Spleen (tissue), 13 donors: ENCODE measurements at places on chromosomes 2 and 18. TPM values are rescaled to one million over a fixed set of nuclear protein-coding genes. Genes with fewer than 3 reads are reported as not detected.

- H3K36me3 ChIP-seq, result no peaks in the 10 kb centered on the region
- H3K4me3 ChIP-seq, result no peak overlapping the region
- DNase-seq, result no peak
- H3K27ac ChIP-seq, result no peak overlapping the region
- H3K27me3 ChIP-seq, result no peaks in the 10 kb centered on the region
These were observed 10.7 kb downstream of the PRKAG3 start for GRCh38 chr2:218820746-218821369.

DNA sequence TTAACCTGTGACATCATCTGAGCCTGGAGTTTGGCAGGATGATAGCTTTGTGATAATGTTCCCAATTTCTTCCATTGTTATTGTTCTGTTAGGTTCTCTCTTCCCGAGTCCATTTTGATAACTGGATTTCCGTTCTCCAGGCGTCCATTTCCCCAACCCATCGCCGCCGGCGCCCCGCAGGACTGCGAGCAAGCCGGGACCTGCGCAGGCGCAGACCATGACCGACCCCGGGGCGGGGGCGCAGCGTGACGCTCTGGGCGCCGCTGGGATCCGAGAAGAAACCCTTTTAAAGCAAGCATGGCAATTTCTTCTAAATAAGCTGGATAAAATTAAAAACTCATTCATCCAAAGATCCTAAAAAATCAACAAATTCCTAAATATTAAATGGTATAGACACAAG lies at the start of gene SLC25A52:
SLC25A52 (minus strand) TSS at position 186 of the 400 bp plus-strand sequence. CDS start 219 bp downstream, outside the sequence.
- H3K27me3 ChIP-seq, result no peaks in the 10 kb centered on the region
- DNase-seq, result no peak
- no peak within 1 kb of the TSS for H3K4me3 ChIP-seq
- no peak within 1 kb of the TSS for H3K27ac ChIP-seq

DNA sequence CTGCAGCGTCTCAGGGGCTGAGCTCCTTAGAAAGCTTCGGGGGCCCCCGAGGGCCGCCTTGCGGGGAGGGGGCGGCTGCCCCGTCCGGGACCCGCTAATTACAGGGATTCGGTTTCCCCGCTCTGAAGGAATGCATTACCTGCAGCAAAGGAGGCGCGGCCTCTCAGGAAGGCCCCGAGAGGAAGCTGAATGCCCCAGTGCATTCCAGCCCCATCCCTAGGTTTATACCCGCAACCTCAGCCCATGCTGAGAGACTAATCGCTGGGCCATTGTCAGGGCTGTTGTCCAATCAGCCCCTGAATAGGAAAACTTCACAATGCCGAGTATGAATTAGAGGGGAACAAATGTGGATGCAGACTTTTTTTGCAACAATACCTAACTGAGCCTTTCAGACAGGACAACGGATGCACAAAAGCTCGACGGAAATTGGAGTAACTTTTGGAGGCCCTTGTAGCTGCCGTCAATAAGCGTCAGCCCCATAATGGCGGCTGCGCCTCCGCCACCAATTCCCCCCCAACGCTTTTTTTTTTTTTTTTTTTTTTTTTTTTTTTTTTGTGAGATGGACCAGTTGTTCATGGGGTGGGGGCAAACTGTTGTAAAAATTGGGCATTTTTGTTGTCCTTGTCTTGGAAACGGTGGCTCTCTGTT lies 138.6 kb upstream of the SIX3 start:
- no peaks in the 10 kb centered on the region for H3K36me3 ChIP-seq
- H3K27ac ChIP-seq, result no peak overlapping the region
- H3K27me3 ChIP-seq, result peaks cover 98% of the 10 kb centered on the region
- DNase-seq, result no peak

DNA sequence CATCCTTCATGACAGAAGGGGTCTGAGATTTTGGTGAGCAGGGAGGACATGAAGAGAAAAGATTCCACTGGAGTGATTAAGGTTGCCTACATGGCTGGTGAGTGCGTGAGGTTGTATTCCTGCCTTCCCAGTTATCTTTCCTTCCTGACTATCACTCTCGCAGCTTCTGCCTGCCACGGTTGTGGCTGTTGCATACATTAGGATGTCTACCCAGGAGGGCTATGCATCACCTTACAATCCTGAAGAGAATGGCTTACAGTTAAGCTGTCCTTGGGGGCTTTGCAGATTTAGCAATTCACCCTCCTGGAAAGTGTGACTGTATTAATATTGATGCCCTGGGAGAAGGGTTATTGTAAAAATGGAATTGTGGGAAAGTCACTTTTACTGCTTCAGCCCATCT lies 571.0 kb downstream of the TSN start:
- no peak overlapping the region for H3K4me3 ChIP-seq
- no peaks in the 10 kb centered on the region for H3K27me3 ChIP-seq

ANKRD30BL gene
- total RNA-seq, result not detected

DNA sequence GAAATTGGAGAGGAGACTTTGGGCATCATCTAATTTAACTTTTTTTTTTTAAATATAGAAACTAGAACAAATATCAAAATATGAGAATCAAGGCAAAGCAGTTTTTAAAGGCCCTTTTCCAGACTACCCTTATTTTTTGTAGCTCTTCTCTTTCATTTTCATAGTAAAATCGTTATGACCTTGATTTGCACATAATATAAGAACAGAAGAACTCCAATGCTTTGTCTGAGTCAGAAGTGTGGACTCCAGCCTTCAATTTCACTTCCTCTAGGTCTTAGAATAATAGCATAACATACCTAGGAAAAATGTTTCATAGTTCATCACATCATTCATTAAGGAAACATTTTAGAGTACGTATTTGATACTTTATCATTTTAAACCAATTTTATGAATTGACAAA lies 74.4 kb downstream of the ANKRD12 start:
- peaks cover 11% of the 10 kb centered on the region for H3K4me1 ChIP-seq
- H3K36me3 ChIP-seq, result peaks cover 39% of the 10 kb centered on the region
- H3K27ac ChIP-seq, result no peak overlapping the region
- DNase-seq, result no peak
- H3K27me3 ChIP-seq, result no peaks in the 10 kb centered on the region

- no peak overlapping the region for H3K4me3 ChIP-seq
- DNase-seq, result no peak
- peaks cover 7% of the 10 kb centered on the region for H3K36me3 ChIP-seq
These were observed 62.5 kb upstream of the NFE2L2 start for GRCh38 chr2:177327009-177327408.

DNA sequence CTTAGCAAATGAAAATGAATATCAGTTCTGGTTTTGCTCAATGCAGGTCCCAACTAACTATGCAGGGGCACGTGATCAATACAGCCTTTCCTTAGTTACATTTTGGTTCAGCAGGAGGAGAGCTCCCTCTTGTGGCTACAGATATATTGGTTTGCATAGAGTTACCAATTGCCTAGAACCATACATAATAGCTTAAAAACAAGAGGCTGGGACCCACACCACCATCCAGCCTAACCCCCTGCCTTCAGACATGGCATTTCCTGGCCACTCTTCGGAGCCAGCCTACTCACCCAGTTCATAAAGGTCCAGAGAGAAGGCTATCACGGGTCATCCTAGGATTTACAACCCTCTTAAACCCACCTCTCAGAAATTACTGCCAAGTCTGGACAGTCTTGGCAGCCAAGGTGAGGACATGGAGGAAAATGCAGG lies 10.5 kb downstream of the CCDC93 start:
- no peak overlapping the region for H3K4me3 ChIP-seq
- no peaks in the 10 kb centered on the region for H3K27me3 ChIP-seq
- H3K36me3 ChIP-seq, result peaks cover 48% of the 10 kb centered on the region
- peak; percentile 47 for DNase-seq
- no peak overlapping the region for H3K27ac ChIP-seq

DNA sequence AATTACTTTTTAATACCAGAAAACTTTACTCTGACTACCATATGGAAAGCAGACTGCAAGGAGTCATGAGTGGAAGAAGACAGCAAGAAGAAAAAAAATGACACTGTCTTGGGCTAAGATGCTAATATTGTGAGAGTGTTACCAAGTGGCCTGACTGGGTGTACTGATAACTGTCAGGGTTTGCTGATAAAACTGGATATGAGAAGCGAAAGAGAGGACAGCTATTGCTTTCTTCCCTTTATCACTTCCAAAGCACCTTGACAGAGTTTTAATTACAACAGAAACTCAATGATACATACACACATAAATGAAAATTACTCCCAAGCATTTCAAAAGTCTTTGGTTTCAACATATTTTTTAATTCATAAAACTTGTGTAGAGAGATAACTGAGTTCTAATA lies 368.5 kb downstream of the ZEB2 start:
- no peak overlapping the region for H3K27ac ChIP-seq
- no peaks in the 10 kb centered on the region for H3K27me3 ChIP-seq
- peaks cover 11% of the 10 kb centered on the region for H3K4me1 ChIP-seq

SULT1C4 gene
- total RNA-seq, result 0.51 TPM

DNA sequence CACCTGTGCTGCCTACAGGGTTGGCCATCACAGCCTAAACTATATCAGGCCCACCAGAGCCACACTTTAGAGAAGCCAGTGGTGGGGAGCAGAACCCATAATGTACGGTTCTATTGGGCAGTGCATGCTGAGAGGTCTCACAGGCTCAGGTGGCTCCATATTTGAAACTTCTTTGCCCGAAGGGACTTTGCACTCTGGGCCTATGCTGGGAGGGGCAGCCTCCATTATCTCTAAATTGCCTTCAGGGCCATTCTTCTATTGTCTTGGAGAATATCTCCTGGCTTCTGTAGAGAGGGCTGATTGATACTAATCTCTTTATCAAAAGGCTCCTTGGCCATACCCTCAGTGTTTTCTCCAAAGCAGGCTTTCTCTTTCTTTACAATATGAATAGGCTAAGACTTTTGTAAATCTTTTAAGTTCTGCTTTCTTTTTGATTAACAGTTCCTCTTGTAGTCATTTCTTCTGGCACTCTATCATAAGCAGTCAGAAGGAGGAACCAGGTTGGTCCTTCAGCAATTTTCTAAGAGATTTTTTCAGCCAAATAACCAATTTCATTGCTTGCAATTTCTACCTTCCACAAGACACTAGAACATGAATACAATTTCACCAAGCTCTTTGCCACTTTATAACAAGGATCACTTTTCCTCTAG lies 44.5 kb downstream of the RPE start:
- H3K4me3 ChIP-seq, result no peak overlapping the region
- no peaks in the 10 kb centered on the region for H3K4me1 ChIP-seq
- no peak for DNase-seq

DNA sequence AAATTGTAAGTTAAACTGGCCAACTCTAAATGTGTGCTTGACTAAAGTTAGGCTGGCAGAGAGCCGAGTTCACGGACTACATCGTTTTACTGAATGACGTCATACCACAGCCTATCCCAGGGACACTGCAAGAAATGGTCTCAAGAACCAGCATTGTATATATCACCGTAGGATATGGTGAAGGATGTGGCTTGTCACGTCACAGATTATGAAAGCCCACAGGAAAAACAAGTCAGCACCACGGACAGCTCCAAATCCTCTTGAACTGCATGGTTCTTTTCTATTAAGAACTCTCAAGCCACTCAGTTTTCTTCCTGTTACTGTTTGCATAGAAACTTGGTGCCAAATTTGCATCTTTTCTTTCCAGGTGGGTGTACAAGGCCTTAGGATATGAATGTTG lies 85.1 kb upstream of the ACAA2 start:
- no peak overlapping the region for H3K4me3 ChIP-seq
- H3K36me3 ChIP-seq, result no peaks in the 10 kb centered on the region
- H3K27ac ChIP-seq, result no peak overlapping the region

DNA sequence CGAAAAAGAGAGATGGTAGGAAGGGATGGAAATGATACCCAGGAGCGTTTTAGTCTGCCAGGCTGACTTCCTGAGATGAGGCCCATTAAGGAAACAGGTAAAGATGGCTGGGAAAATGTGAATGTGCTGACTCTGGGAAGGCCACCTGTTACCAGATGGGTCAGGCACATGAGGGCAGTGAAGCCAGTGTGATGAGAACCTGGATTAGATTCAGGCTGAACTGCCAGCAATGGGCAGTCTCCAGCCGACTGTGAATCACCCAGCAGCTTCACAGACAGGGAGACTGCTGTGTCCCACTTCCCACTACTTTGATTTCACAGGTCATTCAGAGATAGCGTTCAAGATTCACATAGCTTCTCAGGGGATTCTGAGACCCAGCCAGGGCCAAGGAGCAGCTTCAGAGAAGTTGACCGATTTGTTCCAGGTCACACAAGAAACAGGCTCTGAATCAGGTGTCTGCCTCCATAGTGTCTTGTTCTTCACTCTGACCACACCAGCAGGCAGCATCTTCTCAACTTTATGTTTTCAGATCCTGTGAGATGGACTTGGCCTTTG lies 26.4 kb downstream of the CAPN13 start:
- no peak overlapping the region for H3K27ac ChIP-seq
- H3K4me1 ChIP-seq, result no peaks in the 10 kb centered on the region
- no peak for DNase-seq
